AG10803 (cell line): ENCODE measurements at places on chromosomes 1 and 21.

- DNase-seq = peak; percentile 93
These were observed 98.2 kb upstream of the ARTN start for GRCh38 chr1:43835082-43836021.

- peak; percentile 25 for DNase-seq
These were observed 415.2 kb upstream of the DAB1 start for GRCh38 chr1:57839067-57839466.

- DNase-seq = peak; percentile 6
These were observed 41.0 kb downstream of the CRYAA start for GRCh38 chr21:43209575-43210453.

DNA sequence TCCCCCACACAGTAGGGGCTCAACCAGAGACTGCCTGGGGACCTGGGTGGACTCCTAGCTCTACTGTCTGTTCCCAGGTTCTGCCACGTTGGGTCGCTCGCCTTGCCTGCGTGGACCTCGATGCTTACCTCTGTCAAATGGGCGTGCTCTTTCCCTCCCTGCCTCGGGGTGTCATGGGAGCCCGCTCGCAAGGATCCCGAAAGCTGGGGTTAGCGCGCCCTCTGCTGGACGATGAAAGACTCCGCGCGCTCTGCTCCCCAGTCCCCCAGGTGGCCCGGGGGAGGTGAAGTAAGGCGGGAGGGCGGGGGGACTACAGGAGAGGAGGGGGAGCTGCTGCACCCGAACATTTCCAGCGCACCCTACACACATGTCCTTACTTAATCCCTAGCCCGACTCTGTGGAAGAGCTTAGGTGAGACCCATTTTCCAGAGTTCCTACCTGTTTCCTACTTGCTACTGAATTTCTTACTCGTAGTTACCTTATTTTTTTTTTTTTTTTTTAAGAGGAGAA lies 2.3 kb upstream of the BSND start:
- DNase-seq = peak; percentile 47

DNA sequence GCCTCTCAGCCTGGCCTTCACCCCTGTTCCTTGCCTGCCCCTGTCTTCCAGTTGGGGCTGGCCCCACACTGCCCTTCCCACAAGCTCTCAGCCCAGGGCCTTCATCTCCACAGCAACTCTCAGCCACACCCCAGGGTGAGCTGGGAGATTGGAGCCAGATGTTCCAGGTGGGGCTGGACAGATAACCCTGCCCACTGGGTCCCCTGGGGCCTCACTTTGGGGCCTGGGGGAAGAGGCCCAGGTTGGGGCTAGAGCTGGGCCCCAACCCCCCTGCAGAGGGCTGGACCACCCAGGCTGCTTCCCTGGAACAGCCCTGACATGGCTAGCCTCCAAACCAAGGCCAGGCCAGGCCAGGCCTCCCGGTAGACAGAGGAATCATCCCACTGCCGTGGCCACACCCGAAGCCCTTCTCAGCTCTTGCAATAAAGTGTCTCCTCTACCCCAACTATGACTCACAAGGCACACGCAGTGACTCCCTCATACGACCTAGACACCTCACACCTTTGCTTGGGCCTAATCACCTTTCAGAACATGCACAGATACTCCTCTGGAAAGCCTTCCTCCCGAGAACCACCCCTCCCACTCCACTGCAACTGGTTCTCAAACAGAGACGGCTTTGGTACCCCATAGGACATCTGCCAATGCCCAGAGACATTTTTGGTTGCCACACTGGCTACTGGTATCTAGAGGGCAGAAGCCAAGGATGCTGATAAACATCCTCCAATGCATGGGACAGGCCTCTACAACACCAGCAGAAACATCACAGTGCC lies 22.2 kb downstream of the SLC2A1 start:
- peak; percentile 88 for DNase-seq

DNA sequence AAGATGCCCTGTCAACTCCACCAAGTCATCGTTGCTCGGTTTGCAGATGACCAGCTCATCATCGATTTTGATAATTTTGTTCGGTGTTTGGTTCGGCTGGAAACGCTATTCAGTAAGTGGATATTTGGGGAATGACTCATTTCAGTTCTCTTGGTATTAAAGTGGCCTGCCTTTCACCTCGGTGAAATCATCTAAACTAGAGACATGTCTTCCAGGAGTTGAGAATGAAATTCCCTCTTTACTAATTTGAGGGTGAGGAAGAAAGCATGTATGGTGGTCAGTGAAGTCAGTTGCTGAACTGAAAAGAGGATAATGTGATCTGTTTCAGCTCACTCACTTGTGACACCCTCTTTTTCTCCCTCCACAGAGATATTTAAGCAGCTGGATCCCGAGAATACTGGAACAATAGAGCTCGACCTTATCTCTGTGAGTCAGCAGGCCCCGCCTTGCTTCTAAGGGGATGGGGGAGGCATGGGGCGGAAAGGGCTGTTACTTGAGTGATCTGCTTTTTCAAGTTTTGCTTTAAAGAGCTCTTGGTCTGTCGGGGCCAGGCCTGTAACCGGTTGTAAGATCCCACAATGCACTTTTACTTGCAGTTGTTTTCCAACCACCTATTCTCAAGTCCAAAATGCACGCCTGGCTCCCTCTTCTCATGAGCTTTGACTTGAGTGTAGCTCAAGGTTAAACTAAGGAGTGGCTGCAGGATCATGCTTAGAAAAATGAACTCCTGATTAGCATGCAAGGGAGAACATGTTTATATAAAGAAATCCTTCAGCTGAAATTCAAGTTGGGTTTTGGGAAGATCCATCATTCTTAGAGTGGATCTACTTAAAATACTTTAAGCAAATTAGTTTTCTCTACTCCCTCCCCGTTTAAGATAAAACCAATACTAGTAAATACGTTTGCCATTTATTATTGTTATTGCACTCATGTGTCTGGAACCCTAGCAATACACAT lies 59.8 kb downstream of the CAPN2 start:
- peak; percentile 74 for DNase-seq

- DNase-seq = peak; percentile 11
These were observed 431.4 kb downstream of the NEGR1 start for GRCh38 chr1:71850936-71851335.

GRCh38 chr1:219298571-219299148 lies 125.0 kb downstream of the LYPLAL1 start:
- peak; percentile 16 for DNase-seq

DNA sequence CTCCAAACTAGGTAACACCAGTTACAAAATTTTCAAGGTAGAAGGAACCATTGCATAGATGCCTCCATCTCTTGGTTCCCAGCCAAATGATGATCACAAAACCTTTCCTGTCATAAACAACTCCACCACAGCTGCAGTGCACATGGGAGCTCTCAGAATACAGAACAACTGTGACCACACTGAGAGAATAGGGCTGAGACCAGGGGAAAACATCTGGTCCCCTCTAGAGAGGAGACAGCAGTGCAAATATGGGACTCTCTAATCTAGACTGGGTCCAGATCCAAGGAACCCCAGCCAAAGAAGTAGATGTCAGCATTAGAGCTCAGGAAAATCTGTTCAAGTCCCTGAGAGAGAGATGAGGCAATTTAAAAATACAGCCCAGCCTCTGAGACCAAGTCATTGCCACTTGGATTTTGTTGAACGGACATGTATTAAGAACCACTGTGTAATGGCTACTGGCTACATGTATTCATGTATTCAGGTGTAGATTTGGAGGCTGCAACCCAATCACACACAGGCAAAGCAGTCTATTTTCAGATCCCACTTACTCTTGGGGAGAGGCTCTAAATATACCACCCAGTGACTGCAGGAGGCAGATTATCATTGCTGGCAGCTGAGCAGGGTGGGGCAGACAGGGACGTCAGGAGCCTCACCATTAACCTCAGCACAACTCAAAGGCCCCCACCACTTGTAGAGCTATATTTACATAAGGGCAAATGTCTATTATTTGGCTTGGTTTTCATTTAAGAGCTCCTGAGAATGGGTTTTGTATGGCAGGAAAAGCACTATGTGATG lies 7.6 kb upstream of the RXRG start:
- no peak for DNase-seq

DNA sequence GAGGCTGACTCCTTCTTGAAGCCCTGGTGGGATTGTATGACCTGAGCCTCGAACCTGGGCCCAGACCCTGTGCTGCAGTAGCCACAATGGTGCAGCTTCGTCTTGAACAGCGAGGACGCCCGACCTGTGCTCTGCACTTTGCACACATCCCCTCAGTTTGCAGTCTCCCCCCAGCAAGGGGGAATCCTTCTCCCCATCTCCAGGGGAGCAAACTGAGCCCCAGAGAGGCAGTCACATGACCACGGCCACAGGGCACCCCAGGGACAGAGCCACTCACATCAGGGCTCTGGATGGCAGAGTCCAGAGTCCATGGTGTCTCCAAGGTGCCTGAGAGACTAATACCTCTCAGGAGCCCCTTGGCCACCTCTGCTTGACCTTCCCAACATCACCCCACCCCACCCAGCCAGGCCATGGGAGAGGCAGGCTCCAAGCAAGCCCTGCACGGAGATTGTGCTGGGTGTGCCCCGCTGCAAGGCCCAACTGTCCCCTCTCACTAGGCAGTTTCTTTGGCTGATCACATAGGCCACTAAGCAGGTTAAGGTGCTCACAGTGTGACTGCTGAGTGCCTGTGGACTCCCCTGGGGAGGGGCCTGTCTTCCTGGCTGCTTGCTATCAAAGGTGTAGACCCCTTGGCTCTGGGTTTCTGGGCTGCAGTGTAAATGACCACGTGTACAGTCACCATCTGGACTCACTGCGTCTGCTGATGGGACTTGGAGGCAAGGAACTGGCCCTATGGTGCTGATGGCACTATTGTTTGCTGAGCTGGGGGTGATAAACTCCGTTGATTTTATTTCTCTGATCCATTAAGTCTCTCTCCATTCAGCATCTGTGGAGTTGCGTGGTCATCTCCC lies 398.1 kb downstream of the MATN1 start:
- DNase-seq = no peak
